ENCODE measurements at places on chromosomes 7 and 10. TPM values are rescaled to one million over a fixed set of nuclear protein-coding genes. Genes with fewer than 3 reads are reported as not detected.

Gene FAM131B
- 0.27 TPM for total RNA-seq

Gene ZNF248
- 5.7 TPM for total RNA-seq

Gene TFPI2
- 0.96 TPM for total RNA-seq

Gene SSMEM1
- total RNA-seq = not detected

- no peaks in the 10 kb centered on the region for H3K36me3 ChIP-seq
- H3K4me3 ChIP-seq = no peak overlapping the region
- peaks cover 13% of the 10 kb centered on the region for H3K4me1 ChIP-seq
- no peaks in the 10 kb centered on the region for H3K27me3 ChIP-seq
- no peak for DNase-seq
These were observed 21.6 kb upstream of the PDCD4 start for GRCh38 chr10:110850099-110850498.

GRCh38 chr10:84543948-84544347 lies 215.6 kb downstream of the CCSER2 start:
- no peaks in the 10 kb centered on the region for H3K36me3 ChIP-seq
- peaks cover 2% of the 10 kb centered on the region for H3K27me3 ChIP-seq
- no peak for DNase-seq
- H3K4me1 ChIP-seq = peaks cover 10% of the 10 kb centered on the region
- no peak overlapping the region for H3K4me3 ChIP-seq

- H3K4me3 ChIP-seq = no peak overlapping the region
- H3K27ac ChIP-seq = no peak overlapping the region
- H3K4me1 ChIP-seq = peaks cover 38% of the 10 kb centered on the region
- H3K27me3 ChIP-seq = no peaks in the 10 kb centered on the region
- H3K36me3 ChIP-seq = peaks cover 11% of the 10 kb centered on the region
These were observed 4.6 kb downstream of the ATP6V1F start for GRCh38 chr7:128867241-128867640.

GRCh38 chr7:28270536-28270935 lies 89.9 kb upstream of the JAZF1 start:
- DNase-seq = no peak
- no peaks in the 10 kb centered on the region for H3K36me3 ChIP-seq
- peaks cover 2% of the 10 kb centered on the region for H3K27me3 ChIP-seq
- no peak overlapping the region for H3K27ac ChIP-seq
- H3K4me3 ChIP-seq = no peak overlapping the region

DNA sequence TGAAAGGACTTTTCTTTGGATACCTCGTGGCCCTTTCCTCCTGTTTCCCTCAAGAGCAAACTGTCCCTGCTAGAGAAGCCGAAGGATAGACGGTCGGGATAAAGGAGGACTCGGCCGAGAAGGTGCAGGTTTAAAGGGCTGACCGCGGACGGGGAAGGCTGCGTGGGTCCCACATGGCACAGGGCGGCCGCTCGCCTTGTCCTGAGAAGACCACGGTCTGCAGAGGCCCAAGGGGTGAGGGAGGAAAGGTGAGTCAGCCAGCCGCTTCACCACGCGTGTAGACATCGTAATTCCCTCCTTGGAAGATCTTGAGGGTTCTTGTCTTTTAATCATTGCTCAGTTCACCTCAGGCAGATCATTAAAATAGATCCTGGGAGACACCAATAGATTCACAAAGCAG lies 253.8 kb downstream of the DPP6 start:
- DNase-seq = no peak
- no peak overlapping the region for H3K4me3 ChIP-seq
- H3K27ac ChIP-seq = no peak overlapping the region
- no peaks in the 10 kb centered on the region for H3K36me3 ChIP-seq

DNA sequence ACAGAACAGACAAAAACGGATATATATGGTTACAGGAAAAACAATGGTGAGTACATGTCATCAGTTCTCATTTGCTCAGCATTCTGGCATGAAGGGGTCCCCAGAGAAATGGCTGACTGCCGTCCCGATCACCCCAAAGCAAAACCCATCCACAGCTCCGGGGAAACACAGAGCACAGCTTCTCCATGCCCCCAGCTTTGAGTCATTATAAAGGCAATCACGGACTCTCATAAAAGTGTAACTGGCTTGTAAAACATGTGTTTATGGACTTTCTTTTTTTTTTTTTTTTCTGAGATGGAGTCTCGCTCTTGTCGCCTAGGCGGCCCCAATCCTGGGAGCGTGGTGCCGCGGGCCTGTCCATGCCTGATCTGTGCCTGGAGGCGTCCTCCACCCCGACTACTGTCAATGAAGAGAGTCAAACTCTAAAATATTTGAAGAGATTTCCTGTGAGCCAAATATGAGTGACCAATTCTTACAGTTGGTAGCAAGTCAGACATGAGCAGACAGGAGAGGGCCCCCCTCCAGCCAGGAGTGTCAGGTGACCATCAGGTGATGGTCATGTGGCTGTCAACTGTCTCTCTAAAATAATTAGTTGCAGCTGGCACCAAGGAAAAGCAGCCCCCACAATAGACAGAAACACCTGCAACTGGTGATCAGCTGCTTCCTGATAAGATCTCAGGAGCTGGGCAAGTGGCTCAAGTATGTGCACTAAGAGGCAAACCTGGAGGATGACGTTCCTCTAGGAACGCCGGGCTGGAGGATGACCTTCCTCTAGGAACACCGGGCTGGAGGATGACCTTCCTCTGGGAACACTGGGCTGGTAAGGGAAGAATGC lies 21.7 kb upstream of the NOM1 start:
- H3K27ac ChIP-seq = no peak overlapping the region
- H3K4me1 ChIP-seq = peaks cover 15% of the 10 kb centered on the region
- H3K36me3 ChIP-seq = no peaks in the 10 kb centered on the region
- DNase-seq = no peak
- H3K27me3 ChIP-seq = no peaks in the 10 kb centered on the region
